ENCODE measurements at places on chromosomes 6 and 20.

DNA sequence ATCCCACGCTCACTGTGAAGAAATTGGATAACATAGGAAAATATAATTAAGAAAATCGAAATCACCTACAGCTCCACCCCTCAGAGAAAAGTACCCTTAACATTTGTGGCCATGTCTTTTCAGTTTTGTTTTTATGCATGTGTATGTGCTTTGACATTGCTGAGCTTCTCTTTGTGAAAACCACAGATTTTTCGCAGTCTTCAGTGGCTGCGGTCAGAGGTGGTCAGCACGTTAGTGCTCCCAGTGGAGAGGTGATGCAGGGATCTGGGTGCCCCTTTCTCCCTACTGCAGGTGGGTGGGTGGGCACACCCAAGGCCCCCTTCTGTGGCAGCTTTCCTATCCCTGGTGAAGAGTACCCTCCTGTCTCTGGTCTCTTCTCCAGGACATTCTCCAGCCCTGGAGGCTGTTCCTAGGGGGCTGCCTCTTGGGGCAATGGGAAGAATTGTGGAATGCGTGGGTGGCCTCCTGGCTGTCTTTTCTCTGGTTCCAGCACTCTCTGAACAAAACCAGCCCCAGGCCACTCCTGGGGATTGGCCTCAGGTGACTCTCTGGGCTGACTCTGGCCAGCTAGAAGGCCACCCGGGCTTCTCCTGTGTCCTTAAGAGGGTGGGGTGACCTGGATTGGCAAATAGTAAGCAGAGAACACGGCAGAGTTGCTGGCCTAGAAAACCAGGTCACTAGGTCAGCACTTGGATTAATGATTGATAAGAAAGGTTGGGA is 49.8 kb upstream of the FANCE start:
- DNase-seq: no peak

GRCh38 chr6:23499549-23499948 is 626.5 kb upstream of the NRSN1 start:
- DNase-seq: peak; percentile 10

GRCh38 chr6:13186861-13187260 is 141.5 kb downstream of the TBC1D7 start:
- DNase-seq: no peak

GRCh38 chr6:84508334-84508733 is 256.1 kb downstream of the TBX18 start:
- DNase-seq: no peak

GRCh38 chr6:22657352-22657980 is 88.1 kb downstream of the HDGFL1 start:
- DNase-seq: no peak

DNA sequence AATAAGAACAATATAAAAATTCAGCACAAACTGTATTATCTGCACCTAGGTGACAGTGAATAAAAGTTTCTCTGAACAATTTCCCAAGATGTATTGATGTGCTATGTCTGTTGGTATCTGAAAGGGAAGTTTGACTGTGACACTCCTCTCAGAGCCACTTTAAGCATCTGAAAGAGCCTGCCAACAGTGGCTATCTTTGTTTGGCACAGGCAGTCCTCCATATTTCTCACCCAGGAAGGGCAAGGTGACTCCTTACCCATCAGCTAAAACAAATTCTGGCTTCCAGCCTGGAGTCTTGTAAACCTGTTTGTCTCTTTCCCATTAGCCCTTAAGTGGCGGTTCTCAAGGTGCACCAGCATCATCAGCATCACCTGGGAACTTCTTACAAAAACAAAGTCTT is 122.4 kb upstream of the VGLL2 start:
- DNase-seq: no peak

GRCh38 chr20:11366660-11367059 is 551.0 kb upstream of the BTBD3 start:
- DNase-seq: no peak

DNA sequence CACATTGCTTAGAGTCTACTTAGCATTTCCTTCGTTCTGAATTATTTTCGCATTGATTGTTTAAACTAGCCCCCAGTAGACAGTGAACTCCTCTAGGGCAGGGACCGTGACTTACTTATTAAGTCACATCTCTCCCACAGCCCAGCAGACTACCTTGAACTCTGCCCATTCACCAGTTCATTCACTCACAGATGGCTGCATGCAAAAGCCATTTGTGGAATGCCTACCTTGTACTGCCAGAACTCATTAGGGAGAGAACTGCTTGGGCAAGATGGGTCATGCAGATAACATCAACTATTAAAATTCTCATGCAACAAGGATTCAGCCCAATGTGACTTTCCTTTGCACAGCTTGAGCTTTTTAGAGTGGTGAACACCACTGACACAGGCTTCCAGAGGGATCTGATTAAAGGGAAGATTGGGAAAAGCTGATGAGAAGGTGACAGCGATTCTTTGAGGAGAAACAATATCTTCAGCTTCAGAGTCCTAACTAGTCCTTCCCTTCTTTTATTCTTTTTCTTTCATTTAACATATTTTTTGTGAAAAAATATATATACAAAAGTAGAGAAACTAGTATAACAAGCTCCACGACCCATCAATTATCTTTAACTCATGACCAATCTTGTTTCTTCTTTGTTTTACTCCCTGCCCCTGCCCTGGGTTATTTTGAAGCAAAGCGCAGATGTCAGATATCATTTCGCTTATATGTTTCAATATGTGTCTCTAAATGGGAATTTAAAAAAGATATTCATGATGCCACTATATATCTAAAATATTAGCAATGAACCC is 273.9 kb downstream of the CDC5L start:
- DNase-seq: peak; percentile 13

GRCh38 chr20:17497821-17498580 is 33.2 kb downstream of the BFSP1 start:
- no peak for DNase-seq

DNA sequence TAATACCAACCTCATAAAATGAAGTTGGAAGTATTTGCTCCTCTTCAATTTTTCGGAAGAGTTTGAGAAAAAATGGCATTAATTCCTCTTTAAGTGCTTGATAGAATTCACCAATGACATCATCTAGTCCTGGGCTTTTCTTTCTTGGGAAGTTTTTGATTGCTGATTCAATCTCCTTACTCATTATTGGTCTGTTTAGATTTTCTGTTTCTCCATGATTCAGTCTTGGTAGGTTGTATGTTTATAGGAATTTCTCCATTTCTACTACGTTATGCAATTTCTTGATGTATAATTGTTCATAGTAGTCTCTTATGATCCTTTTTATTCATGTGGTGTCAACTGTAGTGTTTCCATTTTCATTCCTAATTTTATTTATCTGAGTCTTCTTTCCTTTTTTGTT is 176.9 kb upstream of the PRND start:
- no peak for DNase-seq

DNA sequence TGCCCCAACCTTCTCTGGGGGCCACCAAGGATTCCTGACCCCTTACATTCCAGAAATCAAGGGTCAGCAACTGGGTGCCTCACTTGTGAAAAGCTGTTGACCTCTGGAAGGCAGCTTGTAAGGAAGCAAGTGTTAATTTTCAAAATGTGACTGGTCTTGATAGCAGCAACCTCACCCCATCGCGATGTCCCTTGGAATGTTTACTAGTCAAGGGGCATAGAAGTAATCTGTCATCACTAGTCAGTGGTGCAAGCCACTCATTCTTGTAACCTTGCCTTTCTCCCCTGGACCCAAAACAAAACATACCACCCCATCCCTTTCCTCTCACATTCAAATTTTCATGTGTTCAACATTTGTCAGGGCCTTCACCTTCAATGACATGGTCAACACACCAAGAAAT is 30.5 kb downstream of the TBX18 start:
- no peak for DNase-seq

DNA sequence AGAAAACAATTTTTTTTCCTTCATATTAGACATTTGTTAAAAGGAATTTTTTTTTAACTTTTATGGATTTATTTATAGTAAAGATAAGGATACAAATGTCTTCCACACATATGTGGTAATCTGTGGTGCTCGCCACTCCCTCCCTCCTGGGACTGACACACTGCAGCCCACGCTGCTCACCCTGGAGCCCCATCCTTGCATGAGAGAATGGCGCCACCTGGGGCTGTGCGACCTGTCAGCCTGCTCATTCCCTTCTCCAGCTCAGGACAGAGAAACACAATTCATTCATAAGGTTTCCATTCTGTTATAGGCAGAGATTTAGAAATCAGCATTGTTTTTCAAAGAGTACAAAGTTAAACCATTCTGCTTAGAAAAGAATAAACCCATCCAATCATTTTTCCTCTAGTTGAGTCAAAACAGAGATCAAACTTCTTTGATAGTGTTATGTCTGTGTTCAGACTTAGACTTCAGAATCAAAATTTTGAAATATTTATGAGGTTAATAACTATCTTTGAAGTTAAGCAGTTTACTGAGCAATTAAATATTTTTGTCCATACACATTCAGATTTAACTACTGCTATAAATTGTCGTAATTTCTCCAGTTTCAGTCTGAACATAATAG is 42.8 kb upstream of the DYNLRB1 start:
- DNase-seq: no peak

- DNase-seq: no peak
Measured at GRCh38 chr6:8181951-8182845, 79.8 kb upstream of the EEF1E1 start.

DNA sequence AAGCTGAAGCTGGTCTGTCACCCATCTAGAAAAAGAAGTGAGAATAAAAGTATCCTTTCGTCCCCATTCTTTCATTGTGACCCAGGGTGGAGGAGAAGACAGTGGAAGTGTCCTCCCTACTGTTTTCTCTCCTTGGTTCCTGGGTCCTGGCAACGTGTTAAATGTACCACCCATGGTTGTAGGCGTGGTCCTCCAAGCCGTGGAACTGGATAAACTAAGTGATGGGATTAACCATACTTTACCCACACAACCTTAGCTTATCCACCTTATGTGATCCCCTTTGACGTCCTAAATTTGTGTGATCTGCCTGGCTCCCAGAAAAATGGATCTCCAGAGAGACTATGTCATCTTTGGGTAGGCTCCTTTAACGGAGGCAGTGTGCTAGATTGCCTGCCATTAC is 47.4 kb downstream of the HLA-DPB1 start:
- no peak for DNase-seq

- no peak for DNase-seq
Measured at GRCh38 chr20:58014628-58015315, 213.7 kb downstream of the ANKRD60 start.

GRCh38 chr6:82602776-82603175 is 239.2 kb downstream of the TPBG start:
- no peak for DNase-seq

DNA sequence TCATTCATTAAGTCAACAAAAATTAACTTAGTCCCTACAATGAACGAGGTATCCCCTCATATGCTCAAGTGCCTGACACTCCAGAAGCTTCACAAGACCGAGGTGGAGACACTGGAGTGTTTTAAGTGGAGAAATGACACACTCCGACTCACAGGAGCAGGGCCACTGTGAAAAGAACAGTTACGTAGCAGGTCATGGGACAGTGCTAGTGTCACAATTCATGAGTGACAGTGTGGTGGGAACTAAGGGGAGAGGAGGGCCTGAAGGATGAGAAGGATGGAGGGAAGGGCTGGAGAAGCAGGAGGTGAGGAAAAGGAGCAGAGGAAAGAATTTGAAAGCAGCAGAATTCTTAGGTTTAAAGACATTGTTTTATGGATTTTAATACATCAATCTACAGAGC is 1.3 kb upstream of the HLA-A start:
- no peak for DNase-seq
